ENCODE measurements at places on chromosomes 5 and 9.

GRCh38 chr9:103116246-103116645 is 121.1 kb downstream of the CYLC2 start:
- DNase-seq, result no peak

DNA sequence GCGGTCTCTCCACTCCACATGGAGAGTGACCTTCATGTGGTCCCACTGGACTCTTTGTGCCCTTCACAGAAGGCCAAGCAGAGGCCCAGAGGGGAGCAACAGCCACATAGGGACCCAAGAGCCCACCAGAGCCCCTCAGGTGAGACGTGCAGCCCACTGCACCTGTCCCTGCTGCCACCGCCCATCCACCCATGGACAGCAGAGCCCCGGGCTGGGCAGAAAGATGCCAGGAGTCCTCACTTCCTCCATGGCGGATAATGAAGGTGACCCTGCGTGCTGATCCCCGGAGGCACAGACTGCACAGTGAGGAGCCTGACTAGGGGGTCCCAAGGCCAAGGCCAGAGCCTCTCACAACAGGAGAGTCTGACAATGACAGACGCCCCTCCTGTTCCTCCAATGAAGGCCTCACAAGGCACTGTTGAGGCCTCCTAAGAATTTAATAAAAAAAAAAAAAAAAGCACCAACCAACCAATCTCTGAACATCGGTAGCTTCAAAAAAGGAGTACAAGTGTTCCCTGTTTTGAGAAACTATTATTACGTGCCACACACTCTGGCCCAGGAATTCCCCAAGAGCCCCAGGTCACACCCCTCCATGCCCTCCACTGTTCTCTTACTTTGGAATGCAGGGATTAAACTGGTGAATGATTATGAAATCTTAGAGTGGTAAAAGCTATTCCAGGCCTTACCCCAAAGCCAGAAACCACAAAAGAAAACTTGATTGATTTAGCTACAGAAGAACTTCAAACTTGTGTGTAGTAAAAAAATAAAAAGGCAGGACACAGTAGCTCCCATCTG is 2.8 kb upstream of the PPP1R26 start:
- DNase-seq, result no peak

DNA sequence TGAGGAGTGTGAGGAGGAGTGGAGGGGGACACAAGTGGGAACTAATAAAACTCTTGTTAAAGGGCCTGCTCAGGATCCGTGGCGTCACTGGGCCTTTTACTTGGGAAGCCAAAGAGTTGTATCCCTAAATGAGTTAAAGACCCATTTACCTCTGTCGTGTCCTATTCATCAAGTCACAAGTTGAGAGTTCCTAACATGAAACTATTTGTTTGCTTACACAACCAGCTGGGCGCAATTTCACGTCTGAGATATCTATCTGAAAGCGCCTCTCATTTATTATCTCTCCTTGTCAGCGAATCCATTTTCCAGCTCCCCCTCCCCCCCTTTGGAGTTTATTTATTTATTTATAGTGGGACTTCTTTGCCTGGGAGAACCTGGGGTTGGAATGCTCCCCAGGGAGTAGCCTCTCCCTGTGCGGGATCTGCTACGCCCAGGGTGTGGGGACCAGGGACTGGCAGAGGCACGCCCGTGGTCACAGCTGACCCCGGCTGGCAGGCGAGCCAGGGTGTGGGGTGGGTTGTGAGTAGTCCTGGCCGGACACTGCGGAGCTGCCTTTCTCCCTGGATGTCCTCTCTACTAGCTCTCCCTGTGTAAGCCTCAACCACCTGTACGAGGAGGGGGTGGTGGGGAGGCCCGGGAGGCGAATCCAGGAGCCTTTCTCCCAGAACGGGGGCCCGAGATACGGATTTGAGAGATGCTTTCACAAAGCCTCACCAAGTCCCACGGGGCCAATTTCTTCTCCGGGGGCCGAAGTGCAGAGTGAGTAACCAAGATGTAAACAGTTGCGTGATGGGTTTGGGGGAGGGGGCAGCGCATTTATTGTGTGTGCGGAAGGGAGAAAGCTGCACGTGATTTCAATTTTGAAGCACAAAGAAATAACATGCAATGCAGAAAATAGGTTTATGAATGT is 15.3 kb downstream of the NR2F1 start:
- no peak for DNase-seq

DNA sequence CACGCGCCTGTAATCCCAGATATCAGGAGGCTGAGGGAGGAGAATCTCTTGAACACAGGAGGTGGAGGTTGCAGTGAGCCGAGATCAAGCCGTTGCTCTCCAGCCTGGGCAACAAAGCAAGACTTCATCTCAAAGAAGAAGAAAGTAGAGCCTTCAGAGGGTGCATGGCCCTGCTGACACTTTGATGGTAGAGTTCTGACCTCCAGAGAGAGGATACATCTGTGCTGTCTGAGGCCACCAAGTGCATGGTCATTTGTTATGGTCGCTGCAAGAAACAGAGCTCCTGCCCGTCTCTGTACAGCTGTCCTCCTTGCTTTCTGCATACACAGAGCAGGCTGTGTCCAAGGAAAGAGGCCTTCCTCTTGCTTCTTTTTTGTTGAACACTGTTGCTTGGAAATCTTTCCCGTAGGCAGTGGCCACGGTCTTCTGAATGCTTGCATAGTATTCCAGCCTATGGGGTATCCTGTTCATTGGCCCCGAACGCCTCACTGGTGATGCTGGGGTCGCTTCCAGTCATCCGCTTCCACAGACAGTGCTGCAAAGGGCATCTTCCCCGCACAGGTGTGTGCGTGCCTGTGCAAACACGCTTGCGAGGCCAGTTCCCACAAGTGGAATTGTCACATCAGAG is 36.8 kb upstream of the UNC5A start:
- DNase-seq, result no peak

DNA sequence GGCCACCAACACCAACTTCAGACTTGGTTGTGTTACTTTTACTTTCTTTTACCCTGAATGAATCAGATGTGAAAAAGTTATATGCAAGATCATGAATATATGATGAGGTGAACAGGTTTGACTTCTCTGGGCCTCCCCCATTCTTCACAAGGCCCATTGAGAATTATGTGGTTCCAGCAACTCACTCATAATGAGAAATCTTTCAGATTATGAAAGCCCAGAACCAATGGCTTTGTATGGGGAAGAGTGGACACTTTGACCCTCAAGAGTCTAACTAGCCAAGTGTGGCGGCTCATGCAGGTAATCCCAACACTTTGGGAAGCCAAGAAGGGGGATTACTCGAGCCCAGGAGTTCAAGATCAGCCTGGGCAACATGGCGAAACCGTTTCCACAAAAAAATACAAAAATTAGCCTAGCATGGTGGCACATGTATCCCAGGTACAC is 16.1 kb upstream of the LNPEP start:
- DNase-seq, result no peak

- DNase-seq, result no peak
Observed at GRCh38 chr5:126368239-126368812, 54.9 kb upstream of the GRAMD2B start.

- DNase-seq, result no peak
Observed at GRCh38 chr5:135711911-135712310, 122.6 kb upstream of the SLC25A48 start.

DNA sequence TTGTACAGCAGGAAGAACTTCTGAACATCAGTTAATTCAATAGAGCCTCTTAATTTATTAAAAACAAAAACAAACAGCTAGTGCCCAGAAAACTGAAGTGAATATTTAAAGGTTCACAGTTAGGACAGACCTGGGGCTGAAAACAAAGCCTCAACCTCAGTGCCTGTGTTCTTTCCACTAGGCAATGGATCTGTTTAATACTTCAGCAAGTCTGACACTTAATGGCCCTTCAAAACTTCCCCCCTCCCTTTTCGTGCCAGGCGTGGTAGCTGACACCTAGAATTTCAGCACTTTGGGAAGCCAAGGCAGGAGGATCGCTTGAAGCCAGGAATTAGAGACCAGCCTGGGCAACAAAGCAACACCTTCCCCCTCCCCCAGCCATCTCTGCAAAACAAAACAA is 54.5 kb upstream of the IFNK start:
- DNase-seq, result no peak

DNA sequence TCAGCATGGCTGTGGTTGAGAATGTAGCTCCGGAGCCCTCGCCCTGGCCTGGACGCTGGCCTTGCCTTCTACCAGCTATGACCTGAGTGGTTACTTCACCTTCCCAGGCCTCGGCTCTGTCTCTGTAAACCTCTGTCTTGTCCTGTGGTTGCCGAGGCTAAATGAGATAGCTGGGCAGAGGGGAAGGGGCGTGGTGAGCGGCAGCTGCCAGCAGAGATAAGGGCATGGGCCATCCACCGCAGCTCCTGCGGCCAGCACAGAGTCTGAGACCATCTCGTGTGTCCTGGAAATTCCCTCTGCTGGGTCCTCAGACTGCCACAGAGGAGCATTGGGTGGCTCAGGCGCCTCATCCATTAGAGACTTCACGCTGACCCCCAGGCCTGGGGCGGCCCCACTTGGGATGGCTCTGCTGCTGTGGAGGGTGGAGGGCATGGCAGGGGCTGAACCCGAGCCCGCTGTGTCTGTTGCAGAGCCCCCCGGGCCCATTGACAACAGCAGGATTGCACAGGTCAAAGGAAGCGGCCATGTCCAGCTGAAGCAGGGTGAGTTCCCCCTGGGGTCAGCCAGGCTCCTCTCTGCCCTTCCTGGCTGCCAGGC is 43.9 kb downstream of the USP20 start:
- DNase-seq, result no peak

DNA sequence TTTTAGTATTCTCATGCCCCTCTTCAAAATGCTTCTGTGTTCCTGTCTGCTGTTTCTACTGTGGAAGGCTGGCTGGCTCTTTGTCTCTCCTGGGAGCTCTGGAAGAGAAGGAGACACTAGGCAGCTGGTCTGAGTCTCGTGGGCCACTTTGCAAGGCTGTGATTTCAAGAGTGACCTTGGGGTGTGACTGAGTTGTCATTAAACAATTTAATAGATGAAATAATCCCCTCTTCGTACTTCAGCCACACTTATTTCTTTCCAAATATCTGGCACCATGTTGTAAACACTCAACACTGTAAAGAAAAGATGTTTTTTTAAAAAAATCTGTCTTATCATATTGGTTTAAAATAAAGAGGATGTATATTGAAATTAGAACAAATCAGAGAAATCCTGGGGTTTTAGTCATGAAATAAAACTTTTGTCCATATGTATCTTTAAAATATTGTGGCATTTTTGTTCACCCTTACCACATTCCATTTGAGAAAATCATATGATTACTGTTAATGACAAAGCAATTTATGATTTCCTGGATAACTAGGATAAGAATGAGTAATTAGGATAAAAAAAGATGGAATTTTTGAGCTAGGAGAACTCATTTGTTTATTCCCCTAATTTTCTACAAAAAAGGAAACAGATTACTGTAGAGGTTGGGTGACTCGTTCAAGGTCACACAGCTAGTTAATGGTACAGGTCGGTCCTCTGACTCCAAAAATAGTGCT is 200.8 kb downstream of the MAT2B start:
- DNase-seq, result no peak

DNA sequence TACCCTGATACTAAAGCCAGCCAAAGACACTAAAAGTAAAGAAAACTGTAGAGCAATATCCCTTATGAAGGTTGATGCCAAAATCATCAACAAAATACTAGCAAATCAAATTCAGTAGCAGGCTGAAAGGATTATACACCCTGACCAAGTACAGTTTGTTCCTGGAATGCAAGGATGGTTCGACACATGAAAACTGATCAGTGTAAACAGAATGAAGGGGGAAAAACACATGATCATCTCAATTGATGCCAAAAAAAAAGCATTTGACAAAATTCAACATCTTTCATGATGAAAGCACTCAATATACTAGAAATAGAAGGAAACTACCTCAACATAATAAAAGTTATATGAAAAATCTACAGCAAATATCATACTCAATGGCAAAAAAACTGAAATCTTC is 43.5 kb upstream of the LRRC14B start:
- DNase-seq, result no peak

DNA sequence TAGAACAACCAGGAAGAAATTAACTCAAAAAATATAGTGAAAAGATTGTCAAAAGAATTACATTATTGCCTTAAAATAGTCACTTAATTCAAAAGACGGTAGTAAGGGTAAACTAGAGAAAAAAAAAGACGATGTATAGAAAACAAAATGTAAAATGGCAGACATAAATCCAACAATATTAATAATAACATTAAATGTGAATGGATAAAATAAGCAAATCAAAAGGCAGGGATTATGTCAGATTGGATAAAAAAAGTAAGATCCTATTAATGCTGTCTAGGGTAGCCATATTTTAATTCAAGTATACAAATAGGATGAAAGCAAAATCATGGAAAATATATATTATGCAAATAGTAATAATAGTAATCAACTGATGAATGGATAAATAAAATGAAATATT is 134.0 kb upstream of the ADCY2 start:
- no peak for DNase-seq

DNA sequence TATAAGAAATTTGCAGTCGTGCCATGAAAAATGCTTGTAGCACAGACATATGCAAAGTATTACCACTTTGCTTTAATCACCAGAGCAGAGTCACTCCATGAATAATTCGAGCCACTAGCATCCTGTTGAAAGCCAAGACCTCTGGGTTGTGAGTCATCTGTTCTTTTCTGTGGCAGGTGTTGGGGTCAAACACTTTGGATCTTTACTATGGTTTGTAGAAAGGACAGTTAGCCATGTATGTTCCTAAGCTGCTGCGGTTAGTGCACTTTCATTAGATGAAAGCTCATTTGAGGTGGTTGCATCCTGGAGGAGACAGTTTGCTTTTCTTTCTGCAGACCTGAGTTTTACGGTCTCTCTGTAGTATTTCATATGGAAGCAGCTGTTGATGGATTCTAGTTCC is 223.7 kb downstream of the DMRT2 start:
- no peak for DNase-seq

DNA sequence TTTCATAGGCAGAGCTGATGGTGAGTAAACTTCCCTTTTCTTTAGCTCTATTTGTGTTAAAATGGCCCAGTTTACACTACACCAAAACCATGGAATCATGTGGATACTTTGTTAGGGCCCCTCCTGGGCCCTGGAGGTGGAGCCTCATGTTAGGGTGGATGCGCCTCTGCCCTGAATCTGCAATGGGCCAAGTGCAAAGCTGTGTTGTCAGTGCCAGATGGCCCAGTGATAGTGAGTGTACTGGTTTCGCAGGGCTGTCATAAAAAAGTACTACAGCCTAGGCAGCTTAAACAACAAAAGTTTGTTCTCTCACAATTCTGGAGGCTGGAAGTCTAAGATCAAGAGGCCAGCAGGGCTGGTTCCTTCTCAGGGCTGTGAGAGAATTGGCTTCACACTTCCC is 64.8 kb downstream of the HSPA4 start:
- no peak for DNase-seq

DNA sequence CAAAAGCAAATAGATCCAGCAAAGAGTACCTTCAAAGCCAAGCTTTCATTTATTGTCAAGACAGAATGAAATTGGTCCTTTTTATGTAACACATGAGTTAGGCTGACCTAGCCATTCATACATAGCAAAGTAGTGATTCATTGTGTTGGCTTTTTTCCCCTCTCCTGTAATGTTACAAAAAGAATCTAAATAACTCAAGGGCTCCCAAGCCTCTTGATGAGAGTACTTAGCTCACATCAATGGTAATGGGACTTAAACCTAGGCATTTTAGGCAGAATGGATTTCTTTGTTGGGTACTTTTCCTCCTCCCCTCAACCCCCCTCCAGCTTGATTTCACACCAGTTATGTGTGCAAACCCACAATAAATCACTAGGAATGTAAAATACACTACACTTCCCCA is 123.7 kb downstream of the EBF1 start:
- no peak for DNase-seq
